ENCODE measurements at places on chromosomes 5 and 9.

DNA sequence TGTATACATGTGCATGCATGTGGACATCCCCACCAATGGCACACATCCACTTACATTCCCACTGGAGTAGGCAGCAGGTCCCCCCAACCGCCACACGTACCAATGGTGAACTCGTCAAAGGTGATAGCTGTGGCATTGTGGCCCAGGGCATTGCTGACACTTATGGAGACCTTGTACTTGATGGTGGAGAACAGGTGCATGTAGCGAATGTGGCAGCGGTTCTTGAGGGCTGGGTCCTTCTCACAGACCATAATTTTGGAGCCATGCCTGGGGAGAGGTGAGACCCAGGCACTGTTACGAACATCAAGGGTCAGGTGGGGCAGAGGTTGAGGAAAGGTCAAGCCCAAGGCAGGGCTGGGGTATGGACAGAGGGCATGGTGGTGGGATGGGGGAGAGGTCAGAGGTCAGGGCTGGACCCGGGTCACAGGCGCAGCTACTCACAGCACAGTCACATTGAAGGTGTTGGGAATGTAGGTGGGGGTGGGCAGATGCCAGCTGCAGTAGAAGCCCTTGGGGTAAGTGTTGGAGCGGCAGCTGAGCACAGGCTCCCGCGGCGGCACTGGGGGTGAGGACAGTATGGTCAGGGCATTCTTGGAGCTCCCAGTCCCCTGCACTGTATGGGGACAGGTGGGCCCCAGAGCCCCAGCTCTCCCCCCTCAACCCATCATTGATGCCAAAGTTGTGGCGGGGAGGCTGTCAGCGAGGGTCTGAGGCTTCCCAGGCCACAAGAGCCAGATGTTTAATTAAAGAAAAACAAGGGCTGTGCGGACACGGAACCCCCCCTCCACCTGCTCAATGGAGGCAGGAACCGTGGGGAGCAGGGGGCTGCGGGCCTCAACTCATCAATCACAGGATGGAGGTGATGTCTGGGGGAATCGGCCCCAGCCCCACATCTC lies 31.9 kb downstream of the CNTFR start:
- DNase-seq: no peak

DNA sequence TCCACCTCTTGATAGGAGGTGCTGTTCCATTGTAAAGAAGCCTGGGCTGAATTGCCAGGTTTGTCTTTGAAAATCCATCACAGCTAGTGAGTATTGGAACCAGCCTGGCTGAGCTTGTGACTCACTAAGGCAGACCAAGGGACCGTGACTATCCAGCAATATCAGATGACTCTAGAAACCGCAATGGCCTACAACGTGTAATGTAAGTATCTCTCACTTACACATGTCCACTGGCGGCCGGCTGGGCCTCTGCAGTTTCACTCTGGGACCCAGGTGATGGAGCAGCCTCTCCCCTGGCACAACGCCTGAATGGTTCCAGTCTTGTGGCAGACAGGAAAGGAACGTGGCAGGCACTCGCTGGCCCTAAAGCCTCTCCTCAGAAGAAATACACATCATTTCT lies 3.1 kb upstream of the HRH2 start:
- DNase-seq: no peak

DNA sequence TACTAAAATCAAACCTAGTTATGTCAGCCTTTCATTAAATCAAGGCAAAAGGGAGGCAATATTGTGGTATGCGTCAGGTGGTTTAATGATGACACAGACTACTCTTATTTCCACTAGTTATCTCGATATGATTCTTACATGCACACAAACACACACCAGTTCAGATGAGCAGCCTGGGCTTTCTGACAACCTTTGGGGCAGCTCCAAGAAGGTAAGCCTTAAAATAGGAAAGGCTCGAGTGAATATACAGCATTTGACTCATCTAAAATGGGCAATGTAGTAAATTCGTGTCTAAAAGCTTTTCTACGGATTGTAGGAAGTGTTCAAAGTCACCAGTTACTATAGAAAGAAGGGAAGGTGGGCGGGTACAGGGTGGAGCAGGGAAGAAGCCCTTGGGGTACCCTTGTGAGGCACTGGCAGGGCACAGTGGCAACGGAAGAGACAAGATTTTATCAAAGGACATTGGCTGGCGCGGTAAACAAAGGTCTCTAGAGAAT lies 1.9 kb downstream of the ANKH start:
- DNase-seq: no peak

DNA sequence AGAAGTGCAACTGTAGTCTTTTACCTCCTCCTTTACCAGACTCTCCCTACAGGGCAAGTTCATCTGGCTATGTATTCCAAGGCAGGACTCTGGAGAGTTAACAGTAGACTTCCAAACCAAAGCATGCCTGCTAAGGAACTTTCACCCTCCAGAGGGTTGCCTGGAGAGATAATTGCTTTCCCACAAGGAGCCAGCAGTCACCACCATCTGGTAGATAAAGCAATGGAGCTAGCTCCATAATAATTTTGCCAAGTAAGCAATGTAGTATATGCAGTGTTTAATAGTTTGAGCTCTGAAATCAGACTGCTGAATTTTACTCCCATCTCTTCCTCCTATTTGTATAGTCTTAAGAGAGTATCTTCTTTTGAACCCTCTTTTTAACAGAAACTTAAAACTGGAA lies 566.8 kb upstream of the PTGER4 start:
- no peak for DNase-seq

DNA sequence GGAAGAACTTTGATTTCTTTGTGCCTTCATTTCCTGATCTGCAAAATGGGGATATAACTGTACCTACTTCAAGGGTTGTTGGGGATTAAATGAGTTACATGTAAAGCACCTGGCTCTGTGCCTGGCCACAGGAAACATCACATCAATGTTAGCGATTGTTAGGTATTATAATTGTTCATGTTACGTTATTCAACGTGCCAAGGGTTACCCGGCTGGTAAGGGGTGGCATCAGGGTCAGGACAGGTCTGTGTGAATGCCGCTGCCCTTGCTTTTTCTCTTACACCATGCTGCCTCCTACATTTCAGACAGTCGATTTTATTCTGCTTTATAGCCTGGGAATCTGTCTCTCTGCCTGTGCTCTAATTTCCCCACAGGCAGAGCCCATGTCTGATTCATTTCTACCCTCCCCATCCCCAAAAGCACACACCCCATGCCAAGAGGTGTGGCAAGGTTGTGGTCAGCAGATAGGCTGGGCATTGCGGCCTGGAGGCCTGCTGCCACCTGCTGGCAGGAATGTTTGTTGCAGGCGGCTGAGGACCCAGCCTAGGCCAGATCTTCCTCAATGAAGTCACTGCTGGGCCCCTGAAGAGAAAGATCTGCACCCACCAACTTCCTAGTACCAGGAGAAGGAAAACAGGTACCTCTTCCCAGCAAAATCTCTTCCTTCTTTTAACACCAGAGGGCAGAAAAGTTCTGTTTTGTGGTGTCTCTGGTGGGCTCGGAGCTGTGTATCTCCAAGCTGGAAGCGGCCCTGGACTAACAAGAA lies 5.3 kb downstream of the ANKS6 start:
- DNase-seq: peak; percentile 94

- DNase-seq: peak; percentile 12
These were observed 80.1 kb downstream of the EDIL3 start for GRCh38 chr5:84304599-84304998.

DNA sequence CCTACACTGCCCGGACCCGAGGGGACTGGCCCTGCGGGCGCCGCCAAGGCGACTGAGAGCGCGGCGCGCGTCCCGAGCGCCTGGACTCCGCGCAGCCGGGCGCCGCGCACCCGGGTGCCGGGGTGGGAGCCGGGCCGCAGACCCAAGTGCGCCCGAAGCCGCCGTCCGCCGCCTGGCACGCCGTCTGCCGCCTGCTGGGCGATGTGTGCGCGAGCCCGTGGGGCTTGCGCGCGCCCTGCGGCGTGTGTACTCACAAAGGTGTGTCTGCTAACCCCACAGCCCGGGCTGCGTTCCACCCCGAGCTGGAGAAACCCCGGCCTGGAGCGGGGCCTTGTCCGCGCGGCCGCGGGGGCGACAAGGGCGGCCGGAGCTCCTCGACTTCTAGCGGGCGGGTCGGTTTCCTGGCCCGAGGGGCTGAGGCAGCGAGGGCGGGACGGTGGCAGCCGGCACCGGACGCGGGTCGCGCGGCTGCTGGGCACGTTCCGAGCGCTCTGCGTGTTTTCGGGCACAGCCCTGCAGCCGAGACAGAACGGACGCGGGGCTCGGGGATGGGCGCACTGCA lies 1.1 kb upstream of the ZSWIM6 start:
- DNase-seq: peak; percentile 78

DNA sequence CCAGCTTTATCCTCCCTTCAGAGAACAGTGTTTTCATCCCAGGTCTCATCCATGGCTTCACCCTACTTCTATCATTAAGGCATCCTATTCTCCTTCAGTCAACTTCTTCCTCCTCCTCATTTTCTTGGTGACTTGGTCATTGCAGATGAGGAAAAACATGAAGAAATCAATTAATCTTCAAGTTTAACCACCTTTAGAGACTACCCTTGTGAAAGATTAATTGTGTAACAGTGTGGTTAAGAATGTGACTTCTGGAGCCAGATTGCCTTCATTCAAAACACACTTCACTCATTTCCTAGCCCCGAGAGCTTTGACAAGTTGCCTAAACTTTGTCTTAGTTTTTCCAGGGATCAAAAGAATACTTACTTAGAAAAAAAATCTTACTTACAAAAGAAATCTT lies 110.0 kb downstream of the STK32A start:
- DNase-seq: no peak

All from IMR-90 (cell line).